Psoas muscle (tissue), 8 donors: ENCODE measurements at places on chromosomes 3 and 15. TPM values are rescaled to one million over a fixed set of nuclear protein-coding genes. Genes with fewer than 3 reads are reported as not detected.

DNA sequence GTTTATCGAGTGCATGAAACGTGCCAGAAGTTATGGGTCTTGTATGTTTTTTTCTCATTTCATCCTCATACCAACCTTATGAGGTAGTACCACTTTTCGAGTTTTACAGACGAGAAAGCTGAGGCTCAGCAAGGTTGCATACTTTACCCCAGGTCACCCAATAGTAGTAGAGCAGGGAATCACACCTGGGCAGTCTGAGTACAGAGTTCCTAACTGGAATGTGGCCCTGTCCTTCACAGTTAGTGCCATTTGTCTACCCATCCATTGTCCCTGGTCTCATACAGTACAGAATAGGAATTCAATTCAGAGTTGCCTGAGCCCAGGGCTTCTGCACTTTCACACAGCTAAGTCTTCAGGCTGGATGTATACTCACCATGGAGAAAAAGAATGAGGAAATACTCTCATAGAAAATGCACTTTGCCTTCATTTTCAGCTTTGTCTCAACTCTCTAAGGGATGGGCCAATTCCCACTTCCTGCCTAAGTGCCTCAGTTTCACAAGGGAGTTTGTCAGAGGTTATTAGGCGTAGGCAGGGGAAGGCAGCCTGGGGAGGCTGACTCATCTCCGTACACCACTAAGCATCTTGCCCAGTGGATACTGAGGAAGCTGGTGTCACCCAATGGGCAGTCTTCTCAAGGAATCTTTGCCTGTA is 93.2 kb downstream of the TMEM212 start:
- no peak for DNase-seq

DNA sequence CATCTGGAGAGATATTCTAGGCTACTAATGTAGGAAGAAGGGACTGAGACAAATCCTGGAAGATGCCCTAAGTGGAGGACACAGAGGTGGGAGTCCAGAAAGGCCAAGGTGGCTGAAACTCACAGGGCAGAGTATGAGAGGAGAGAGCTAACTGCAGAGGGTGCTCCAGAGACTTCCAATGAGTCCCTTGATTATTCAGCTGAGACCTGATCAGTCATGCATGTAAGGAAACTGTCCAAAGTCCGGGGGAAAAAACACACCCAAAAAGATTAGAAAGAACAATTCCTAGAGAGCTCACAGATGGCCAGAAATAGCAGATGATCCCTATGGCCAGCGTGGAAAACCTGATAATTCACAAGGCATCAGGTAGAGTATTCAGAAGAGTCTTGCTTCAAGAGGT is 18.7 kb upstream of the FOXP1 start:
- DNase-seq = no peak

- DNase-seq = no peak
Observed at GRCh38 chr3:192237992-192238608, 489.2 kb downstream of the FGF12 start.

DNA sequence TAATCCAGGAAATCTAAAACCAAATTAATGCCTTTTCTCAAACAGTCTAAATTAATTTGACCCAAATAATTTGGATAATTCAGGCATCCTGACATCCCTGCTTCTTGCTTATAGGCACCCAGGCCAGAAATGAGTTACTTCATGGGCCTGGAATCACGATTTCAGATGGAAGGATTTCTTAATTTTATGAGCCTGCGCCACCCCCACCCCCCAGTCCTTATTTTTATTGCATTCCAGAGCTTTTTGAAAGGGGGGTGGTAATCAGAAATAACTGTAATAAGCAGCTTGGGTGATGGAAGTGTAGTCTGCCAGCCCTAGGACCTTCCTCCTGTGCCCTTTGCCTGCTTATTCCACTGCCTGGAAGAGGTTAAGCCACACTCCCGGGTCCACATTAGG is 1.3 kb downstream of the AP2M1 start:
- DNase-seq = no peak

- DNase-seq = no peak
Observed at GRCh38 chr15:101504373-101504772, 14.9 kb upstream of the PCSK6 start.

- DNase-seq = no peak
Observed at GRCh38 chr15:89531796-89532537, 35.6 kb upstream of the RHCG start.

DNA sequence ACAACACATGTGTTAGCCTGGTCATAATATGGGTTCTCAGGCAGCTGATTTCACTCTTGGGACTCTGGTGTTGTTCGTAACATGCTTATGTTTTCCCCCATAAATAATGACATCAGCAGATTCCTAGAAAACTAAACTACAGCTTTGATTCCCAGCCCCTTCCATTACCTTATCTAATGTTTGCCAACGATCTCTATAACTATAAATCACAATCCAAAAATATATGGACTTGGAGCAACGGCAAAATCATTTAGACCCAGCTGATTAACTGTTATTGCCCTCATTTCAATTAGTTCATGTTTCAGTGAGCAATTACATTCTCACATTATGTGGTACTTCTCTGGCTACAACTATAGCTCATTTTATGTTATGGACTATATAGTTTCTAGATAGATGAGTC is 531.3 kb downstream of the MAGI1 start:
- DNase-seq = no peak

- DNase-seq = no peak
Observed at GRCh38 chr3:6860149-6860953, 564 bp upstream of the GRM7 start.

DNA sequence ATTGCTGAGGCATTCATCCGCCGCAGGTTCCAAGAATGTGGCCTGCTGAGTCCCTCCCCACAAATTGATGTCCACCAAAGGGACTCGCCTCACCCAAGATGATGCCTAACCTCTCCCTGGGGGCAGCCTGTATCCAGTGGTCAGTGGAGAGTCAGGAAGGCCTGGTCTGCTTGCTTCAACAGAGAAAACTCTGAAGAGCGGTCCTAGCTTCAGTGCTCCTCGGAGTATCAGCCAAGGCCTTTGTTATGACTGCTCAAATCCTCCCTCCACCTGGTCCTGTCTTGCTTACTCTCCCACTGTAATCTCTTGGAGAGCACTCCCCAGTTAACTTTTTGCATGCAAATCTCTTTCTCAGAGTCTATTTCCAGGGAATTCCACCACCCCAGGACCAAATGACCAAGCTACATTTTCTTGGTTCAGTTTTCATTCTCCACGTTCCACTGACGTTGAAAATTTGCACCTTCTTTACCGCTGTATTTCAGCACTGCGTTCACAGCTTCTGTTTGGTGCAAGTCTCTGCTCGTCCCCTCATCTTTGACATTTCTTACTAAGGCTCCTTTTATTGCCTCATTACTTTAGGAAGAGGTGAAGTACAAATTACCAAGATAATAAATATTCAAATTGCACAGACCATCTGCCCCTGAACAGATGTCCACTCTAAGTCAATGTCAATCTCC is 22.3 kb downstream of the CMTM7 start:
- DNase-seq = no peak

DNA sequence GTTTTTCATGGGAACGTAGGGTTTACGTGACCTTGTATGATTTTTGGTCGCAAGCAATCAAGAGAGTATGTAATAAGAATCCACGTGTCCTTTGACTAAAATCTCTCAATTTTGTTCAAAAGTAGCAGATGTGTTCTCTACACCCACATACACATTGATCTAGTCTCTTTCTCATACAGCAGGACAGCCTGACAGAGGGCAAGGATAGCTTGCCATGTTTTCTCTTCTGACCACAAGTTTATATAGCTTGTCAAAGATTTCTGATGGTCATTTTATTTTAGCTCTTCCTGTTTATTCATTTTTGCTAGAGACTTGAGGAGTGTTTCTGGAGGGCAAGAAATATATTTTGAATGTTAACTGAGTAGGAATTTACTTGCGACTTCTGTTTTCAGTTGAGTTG is 570.2 kb upstream of the ALCAM start:
- no peak for DNase-seq

- no peak for DNase-seq
Observed at GRCh38 chr15:38899300-38899699, 334.7 kb upstream of the RASGRP1 start.

DNA sequence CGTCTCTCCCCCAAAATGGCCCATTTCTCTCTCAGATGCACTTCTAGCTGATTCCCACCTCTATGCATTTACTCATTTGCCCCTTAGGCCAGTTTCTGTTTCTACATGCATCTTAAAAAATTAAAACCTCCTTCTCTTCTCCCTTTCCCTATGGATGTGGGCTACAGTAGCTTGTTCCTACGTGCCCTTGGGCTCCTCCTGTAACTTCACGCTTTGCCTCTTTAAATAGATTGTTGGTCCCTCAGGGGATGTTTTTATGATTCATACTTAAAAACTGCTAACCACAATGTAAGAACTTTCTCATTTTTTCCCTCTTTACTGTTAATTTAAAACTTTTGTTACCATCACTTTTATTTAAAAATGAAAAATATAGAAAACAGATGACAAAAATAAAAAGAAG is 185.6 kb upstream of the MRPL3 start:
- DNase-seq = no peak

- no peak for DNase-seq
Observed at GRCh38 chr3:7226393-7226792, 365.5 kb downstream of the GRM7 start.

- DNase-seq = no peak
Observed at GRCh38 chr15:55770261-55770660, 27.3 kb upstream of the PRTG start.

- no peak for DNase-seq
Observed at GRCh38 chr15:47588958-47589357, 128.3 kb upstream of the SEMA6D start.

GRCh38 chr3:102136183-102136582 is 286.9 kb downstream of the NFKBIZ start:
- DNase-seq = no peak

- DNase-seq = no peak
Observed at GRCh38 chr3:189202106-189202505, 30.3 kb downstream of the TPRG1 start.

DNA sequence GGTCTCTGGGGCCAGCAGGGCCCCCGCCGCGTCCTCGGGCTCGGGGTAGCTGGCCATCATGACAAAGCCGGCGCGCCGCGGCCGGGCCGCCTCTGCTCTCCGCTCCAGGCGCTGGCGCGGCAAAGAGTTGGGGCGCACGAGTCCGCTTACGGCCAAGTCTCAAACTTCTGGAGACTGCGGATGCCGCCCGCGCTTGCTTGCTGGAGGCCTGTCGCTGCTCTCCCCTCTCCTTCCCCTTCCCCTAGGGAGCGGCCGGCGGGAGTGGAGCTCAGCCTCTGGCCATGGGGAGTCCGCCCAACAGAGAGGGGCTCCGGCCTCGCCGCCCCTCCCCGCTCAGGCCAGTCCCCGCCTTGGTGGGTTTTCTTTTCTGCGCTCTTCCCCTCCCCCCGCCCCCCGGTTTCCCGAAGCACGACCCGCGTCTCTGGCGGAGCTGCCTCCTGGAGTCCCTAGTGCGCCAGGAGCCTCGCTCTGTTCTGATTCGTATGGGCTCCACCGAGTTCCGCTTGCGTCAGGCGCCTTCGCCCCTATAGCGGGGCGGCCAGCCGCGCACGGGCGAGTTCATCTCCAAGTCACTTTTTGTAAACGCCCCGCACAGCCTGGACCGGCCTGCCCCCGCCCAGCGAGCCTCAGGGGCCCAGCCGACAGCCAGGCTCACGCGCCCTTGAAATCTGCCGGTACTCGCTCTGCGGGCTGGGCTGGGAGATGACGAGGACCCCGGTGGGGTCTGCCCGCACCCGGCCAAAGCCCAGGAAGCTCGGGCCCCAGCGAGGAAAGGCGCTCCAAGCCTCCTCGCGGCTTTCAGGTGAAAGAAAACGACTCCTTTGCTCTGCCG is at the start of the genes FOXL2 and FOXL2NB:
FOXL2 (minus strand) TSS at position 475 of the 832 bp plus-strand sequence; CDS start at position 60, 415 bp downstream.
FOXL2NB (plus strand) TSS at position 555 of the 832 bp plus-strand sequence; CDS start at position 703, 148 bp downstream.
- DNase-seq = no peak

GRCh38 chr15:94858449-94858848 is 627.1 kb downstream of the MCTP2 start:
- no peak for DNase-seq

DNA sequence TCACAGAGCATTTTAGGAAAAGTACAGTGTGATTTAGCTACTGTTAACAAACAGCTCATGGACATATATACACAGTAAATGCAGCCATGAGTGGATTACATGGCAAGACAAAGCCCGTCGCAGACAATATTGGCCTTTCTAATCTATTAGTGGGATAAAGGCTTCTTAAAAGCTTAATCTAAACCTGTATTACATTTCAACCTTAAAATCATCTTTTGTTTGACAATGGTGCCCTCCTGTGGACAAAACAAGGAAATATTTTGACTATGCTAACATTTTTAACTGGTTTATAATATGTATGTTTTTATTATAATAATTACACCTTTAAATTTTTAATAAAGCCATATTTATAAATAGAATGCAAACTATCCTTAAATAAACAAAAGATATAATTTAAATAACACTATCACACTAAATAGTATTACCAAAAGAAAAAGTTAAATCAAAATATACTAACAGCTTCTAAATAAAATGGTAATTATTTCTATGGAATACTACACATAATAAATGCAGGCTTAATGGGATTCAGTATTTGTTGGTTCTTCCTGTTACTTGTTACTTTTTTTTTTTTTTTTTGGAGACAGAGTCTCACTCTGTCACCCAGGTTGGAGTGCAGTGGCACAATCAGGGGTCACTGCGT is 38.6 kb downstream of the TAFA4 start:
- no peak for DNase-seq

DNA sequence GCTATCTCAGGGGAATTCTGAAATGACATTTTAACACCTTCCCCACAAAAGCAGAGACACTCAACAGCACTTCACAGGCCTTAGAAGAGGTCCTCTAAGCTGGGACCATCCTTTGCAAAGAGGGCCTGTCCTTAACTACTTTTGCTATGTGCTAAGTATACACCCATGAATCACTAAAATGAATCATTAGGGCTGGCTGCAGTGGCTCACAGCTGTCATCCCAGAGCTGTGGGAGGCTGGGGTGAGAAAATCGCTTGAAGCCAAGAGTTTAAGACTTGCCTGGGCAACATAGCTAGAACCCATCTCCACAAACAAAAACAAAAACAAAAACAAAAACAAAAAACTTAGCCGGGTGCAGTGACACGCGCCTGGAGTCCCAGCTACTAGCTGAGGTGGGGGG is 53.9 kb upstream of the MELTF start:
- peak; percentile 25 for DNase-seq

TBL1XR1 gene
- 11.5 TPM for polyA plus RNA-seq

GOLGA6L9 gene
- polyA plus RNA-seq = 1.1 TPM

NMD3 gene
- polyA plus RNA-seq = 21.5 TPM

SLC28A1 gene
- polyA plus RNA-seq = 0.34 TPM

C3orf33 gene
- 2.8 TPM for polyA plus RNA-seq

GABRA5 gene
- polyA plus RNA-seq = not detected

SSUH2 gene
- 0.49 TPM for polyA plus RNA-seq

FBN1 gene
- 7.7 TPM for polyA plus RNA-seq

DUOXA2 gene
- 0.11 TPM for polyA plus RNA-seq

RLBP1 gene
- polyA plus RNA-seq = not detected

COLQ gene
- polyA plus RNA-seq = 6.9 TPM

MESP2 gene
- 0.17 TPM for polyA plus RNA-seq

LRRC2 gene
- polyA plus RNA-seq = 57.9 TPM

PLXNB1 gene
- 2.5 TPM for polyA plus RNA-seq

UROC1 gene
- polyA plus RNA-seq = not detected

SRGAP3 gene
- polyA plus RNA-seq = 0.77 TPM

EIF5A2 gene
- polyA plus RNA-seq = 0.46 TPM

RBM6 gene
- polyA plus RNA-seq = 28.3 TPM

SEMA4B gene
- polyA plus RNA-seq = 1.8 TPM

RGMA gene
- polyA plus RNA-seq = 129 TPM
